Esophagus mucosa (tissue), 1 donor: ENCODE measurements at places on chromosomes 13 and 19. TPM values are rescaled to one million over a fixed set of nuclear protein-coding genes. Genes with fewer than 3 reads are reported as not detected.

GRCh38 chr13:73451221-73452029 is 392.6 kb downstream of the KLF5 start:
- no peak for ATAC-seq

DNA sequence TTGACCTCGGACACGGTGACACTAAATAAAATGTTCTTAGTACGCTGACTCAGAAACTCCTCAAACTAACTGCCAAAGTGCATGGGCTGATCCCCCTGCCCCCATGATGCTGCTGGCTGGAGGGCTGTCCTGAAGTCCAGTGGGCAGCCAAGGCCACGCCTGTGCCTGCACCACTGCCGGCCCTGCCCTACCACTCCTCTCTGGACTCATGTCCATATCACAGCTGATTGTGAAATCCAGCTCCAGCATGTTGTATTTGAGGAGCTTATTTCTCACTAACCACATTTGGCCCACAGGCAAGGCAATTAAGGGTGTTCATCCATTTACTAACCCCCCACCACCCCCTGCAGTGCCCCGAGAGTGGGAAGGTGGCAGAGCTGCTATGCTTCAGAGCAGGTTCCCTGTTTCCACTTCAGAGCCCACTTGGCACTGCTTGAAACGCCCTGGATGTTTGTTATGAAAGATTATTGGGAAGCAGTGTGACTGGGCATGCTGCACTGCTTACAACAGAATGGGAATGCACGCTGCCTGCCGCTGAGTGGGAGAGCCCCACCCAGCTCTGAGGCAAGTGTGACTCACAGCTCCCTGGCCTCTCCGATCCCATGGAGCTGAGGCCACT is 114.0 kb downstream of the UQCRFS1 start:
- ATAC-seq, result peak; percentile 98

ZNF440 gene
- 15.4 TPM for total RNA-seq

DNA sequence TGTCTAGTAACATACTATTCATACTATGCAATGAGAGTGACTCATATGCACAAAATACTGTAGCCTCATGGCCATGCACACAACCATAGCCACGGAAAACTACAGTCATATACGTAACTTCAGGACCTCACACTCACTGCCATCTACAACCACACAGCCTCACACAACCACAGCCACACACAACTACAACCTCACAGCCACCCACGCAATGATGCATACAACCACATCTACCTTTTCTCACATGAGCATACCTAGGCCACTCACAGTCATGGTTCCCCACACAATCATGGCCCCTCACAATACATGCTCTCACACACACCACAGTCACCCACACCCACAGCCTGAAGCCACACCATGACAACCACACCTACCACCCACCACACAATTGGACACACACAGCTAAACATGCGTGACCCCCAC is 8.7 kb upstream of the TNFSF14 start:
- peak; percentile 60 for ATAC-seq

DNA sequence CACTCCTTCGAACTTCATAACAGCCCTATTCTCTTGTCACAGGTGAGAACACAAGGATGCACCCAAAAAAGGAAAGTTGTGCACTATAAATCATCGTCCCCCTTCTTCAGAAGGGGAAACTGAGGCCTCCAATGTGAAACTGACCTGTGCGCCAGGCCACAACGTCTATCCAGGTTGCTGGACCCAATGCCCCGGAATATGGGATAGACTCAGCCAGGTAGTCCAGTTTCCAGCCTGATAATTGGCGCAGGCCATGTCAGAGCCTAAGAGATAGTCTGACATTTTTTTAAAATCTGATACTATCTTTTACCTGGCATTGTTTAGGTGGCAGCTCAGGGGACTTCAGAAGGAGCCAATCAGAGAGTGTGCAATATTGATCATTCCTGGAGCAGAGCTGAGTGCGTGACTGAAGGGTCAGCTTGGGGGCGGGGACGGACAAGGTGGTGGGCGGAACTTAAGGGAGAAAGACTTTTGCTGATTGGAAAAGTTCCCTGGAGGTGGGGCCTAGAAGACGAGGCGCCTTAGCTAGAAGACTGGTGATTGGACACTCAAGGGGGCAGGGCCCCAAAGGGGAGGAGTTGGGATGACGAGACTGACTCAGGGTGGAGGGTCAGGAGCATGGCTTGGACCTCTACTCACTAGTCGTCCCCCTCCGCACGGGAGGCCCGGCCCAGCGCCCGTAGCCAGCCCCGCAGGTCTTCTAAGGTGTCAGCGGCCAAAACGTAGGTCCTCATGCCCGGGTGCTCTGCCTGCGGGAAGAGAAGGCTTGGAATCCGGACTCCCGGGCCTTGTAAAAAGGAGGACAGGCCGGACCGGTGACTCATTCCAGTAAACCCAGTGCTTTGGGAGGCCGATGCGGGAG is 8.5 kb downstream of the PLEKHA4 start:
- ATAC-seq, result peak; percentile 30

- ATAC-seq, result no peak
These were observed 10.2 kb upstream of the CBLC start for GRCh38 chr19:44767295-44768180.

GIPC3 gene
- 0.28 TPM for total RNA-seq

ETV2 gene
- total RNA-seq, result 2.2 TPM

FLT1 gene
- total RNA-seq, result 5.3 TPM

- ATAC-seq, result peak; percentile 19
These were observed 10.3 kb downstream of the ZNF787 start for GRCh38 chr19:56110515-56111448.

DNA sequence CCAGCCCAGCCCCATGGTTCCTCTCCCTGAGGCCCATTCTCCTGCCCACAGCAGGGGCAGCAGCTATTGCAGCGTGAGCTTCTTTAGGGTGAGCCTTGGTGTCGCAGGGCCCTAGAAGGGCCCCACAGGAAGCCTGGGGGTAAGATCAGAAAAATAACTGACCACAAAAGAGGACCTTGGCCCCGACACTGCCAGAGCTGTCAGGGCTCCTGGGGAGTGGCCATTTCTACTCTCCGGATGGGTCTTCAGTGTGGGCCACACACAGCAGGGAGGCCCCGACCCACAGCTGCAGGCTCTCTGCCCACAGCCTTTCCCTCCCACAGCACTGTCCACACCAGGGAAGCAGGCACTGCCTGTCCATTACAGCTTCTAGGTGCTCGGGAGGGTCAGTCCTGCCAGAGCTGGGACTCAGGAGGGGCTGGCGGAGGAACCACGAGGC is 3.5 kb upstream of the SIGLEC8 start:
- peak; percentile 27 for ATAC-seq

LHB gene
- total RNA-seq, result not detected

PABPC3 gene
- total RNA-seq, result 0.12 TPM

DNA sequence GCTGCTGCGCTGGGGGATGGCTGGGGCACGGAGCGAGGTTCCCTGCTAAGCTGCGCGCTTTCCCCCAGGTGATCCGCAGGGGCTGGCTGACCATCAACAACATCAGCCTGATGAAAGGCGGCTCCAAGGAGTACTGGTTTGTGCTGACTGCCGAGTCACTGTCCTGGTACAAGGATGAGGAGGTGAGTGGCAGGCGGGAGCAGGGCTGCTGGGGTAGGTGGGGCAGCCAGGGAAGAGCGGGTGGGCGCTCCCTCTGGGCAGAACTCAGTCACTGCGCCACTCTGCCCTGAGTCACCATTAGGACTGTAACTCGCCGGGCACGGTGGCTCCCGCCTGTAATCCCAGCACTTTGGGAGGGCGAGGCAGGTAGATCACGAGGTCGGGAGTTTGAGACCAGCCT is 23.8 kb downstream of the TMED1 start:
- ATAC-seq, result no peak

- no peak for ATAC-seq
These were observed 1768.5 kb downstream of the PCDH9 start for GRCh38 chr13:65461590-65461989.

DNA sequence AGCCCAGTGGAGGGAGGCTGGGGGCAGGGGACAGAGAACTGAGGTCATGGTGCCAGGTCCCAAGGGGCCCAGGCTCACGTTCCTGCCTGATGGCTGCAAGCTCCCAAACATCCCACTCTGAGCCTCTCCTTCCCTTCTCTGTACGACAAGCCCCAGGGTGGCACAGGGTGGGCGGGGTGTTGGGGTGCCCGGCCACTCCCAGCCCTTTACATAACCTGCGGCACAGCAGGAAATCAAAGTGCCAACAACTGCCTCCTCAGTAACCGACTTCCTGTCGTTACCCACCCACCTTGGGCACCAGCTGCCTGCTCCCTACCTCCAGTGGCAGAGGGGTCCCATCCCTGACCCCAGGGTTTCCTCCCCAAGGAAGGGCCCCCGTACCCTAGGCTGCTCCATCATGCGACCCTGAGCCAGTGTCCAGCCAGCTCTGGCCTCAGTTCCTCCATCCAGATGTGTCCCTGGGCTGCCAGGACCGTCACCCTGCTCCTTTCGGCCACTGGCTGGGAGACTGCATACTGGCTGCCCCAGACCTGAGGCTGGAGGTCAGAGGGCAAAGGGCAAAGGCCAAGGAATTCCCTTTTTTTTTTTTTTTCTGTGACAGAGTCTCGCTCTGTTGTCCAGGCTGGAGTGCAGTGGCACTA is 27.7 kb upstream of the NFIC start:
- peak; percentile 29 for ATAC-seq

DNA sequence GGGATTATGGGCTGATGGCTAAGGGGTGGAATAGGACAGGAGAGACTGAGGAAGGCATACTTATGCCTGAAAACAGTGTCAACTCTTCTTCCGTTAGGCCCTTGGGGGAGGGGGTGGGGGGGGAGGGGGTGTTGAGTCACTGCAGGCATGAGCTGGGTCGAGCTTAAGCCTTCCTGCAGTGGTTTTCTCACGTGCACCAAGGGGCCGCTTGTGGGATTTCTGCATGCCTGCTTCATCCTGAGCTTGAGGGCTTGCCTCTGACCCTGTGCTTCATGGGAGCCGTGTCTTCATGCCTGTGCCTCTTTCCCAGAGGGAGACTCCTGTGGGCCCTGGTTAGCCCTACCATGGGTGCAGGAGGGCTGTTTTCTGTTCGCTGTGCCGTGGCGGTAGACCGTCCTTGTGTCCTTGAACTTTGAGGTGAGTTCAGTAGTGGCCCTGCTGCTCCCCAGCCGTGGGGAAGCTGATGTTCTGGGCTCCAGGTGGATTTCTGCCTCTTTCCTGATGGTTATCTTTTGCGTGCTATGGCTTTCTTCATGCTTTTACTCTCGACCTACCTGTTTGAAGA is 186.1 kb downstream of the PCCA start:
- no peak for ATAC-seq

- no peak for ATAC-seq
These were observed 85.5 kb downstream of the CACNA1A start for GRCh38 chr19:13420780-13421179.

ARHGAP33 gene
- total RNA-seq, result 3.9 TPM

DNA sequence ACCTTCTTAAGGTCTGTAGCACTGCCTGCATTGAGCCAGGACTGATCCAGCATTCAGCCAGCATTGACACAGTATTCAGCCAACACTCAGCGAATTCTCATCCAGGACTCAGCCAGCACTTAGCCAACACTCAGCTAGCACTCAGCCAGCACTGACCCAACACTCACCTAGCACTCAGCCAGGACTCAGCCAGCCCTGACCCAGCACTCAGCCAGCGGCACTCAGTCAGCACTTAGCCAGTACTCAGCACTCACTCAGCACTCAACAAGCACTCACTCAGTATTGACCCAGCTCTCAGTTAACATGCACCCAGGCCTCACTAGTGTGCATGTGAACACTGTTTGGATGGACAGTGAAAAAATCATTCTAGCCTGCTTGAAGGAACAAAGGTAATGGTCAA is 55.0 kb downstream of the TSHZ3 start:
- ATAC-seq, result no peak

DNA sequence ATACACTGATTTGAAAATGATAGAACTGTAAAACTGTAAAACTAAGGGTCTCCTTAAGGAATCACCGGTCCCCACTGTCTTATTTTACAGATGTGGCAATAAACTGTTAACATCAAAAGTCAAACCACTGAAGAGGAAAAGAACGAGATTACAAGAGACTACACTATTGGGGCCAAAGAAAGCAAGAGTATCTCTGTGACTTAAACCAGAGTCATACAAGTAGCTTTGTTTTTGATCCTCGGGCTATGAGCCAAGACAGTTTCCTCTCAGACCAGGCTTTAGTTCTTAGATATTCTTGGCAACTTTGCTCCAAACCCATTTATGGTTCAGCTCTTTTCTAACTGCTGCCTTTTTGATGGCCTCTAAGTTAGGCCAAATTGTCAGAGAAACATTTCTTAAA is 113.8 kb downstream of the TBC1D4 start:
- no peak for ATAC-seq

- no peak for ATAC-seq
These were observed 15.0 kb downstream of the SAFB2 start for GRCh38 chr19:5607318-5608275.
